Kidney (tissue), 22 donors: ENCODE measurements at places on chromosomes 5 and 9. TPM values are rescaled to one million over a fixed set of nuclear protein-coding genes. Genes with fewer than 3 reads are reported as not detected.

DNA sequence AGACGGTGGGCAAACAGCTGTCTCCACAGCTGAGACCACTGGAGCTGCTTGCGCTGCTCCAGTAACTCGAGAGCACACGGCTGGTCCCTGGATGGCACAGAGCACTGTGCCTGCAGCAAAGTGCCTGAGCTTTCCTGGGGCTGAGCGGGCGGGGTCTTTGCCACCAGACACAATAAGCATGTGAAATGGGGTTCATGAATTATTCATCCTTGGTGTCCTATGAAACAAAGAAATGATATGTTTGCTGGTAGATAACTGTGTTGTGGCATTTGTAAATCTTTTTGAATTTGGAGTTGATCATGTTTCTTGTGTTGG is 151.7 kb upstream of the MPDZ start:
- H3K27ac ChIP-seq: no peak overlapping the region
- no peak for DNase-seq
- H3K27me3 ChIP-seq: peaks cover 3% of the 10 kb centered on the region

IARS1 gene
- 98.3 TPM for total RNA-seq

GRCh38 chr9:129405827-129406213 is 215.1 kb downstream of the C9orf50 start:
- H3K4me3 ChIP-seq: no peak overlapping the region
- no peaks in the 10 kb centered on the region for H3K27me3 ChIP-seq
- DNase-seq: no peak
- no peaks in the 10 kb centered on the region for H3K36me3 ChIP-seq
- peak overlapping the region; percentile 14 for H3K27ac ChIP-seq
- peaks cover 30% of the 10 kb centered on the region for H3K4me1 ChIP-seq

- H3K27me3 ChIP-seq: no peaks in the 10 kb centered on the region
- H3K4me3 ChIP-seq: no peak overlapping the region
- no peak overlapping the region for H3K27ac ChIP-seq
- DNase-seq: peak; percentile 22
Measured at GRCh38 chr9:138060881-138061280, 183.3 kb downstream of the CACNA1B start.

PCDHGA1 gene
- total RNA-seq: 0.69 TPM

- peaks cover 5% of the 10 kb centered on the region for H3K36me3 ChIP-seq
- no peaks in the 10 kb centered on the region for H3K27me3 ChIP-seq
- DNase-seq: no peak
- no peak overlapping the region for H3K27ac ChIP-seq
- no peak overlapping the region for H3K4me3 ChIP-seq
Measured at GRCh38 chr5:34791761-34792244, 47.2 kb upstream of the TTC23L start.

RMRP gene
- 36,256 TPM for total RNA-seq

GRXCR2 gene
- total RNA-seq: not detected

PDZD2 gene
- total RNA-seq: 14.8 TPM

THBS4 gene
- total RNA-seq: 1.4 TPM

VCP gene
- total RNA-seq: 167 TPM

C5 gene
- 4.6 TPM for total RNA-seq

DNA sequence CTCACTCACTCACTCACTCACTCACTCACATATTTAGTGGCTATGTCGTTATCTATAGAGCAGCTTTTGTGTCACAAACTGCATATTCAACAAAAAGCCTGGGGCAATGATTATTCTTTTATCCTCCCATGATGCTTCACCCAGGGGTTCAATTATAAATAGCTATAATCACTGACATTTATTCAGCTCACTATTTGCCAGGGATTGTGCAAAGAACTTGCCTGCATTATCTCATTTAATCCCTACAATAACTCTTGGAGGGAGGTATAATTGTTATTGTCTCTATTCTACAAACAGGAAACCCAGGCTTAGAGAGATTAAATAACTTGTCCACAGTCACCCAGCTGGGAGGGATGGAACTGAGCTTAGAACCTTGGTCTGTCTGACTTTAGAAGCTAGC is 298.0 kb upstream of the MSX2 start:
- no peaks in the 10 kb centered on the region for H3K4me1 ChIP-seq
- no peak overlapping the region for H3K27ac ChIP-seq
- DNase-seq: no peak
- no peaks in the 10 kb centered on the region for H3K36me3 ChIP-seq
- H3K4me3 ChIP-seq: no peak overlapping the region

- DNase-seq: peak; percentile 93
- H3K27ac ChIP-seq: no peak overlapping the region
- no peaks in the 10 kb centered on the region for H3K36me3 ChIP-seq
- H3K4me1 ChIP-seq: no peaks in the 10 kb centered on the region
- H3K27me3 ChIP-seq: no peaks in the 10 kb centered on the region
Measured at GRCh38 chr9:128244837-128245231, 31.0 kb downstream of the GOLGA2 start.

TRIP13 gene
- total RNA-seq: 1.6 TPM

DNA sequence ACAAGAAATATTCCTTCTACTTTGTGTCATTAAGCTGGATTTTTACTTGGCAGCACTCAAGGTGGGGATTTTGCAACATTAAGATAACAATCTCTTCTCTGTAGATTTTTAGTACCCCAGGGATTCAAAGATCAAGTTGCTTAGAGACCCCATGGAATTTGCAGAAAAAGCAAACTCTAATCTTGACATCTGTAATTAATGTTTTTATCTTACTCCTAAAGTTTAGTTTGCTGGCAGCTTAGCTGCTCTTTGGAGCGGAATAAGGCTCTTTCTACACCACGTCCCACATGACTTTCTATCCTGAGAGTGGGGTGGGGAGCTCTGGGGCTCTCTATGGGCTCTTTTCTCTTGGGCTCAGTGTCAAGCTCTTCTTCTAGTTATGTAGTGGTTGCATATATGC is 21.7 kb upstream of the SPDL1 start:
- no peaks in the 10 kb centered on the region for H3K4me1 ChIP-seq
- no peak for DNase-seq
- H3K36me3 ChIP-seq: no peaks in the 10 kb centered on the region
- H3K27ac ChIP-seq: no peak overlapping the region
- no peak overlapping the region for H3K4me3 ChIP-seq

DNA sequence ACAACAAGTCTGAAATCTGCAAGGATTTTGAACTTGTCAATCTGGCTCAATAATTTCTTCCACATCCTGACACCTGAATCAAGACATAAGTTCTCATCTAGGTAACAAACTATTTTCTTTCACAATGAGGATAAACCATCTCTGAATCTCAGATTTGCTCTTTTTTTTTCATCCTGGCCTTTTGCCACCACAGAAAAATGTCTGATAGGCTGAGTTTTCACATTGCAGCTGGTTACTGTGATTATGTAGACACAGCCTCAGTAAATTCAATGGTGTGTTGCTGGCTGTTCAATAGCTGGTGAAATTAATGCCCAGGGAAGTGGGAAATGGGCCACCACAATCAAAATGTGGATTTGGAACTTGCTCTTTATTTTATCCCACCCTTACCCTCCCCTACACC is 2.8 kb upstream of the ADRA1B start:
- DNase-seq: no peak
- no peak overlapping the region for H3K4me3 ChIP-seq
- no peaks in the 10 kb centered on the region for H3K36me3 ChIP-seq
- H3K27me3 ChIP-seq: no peaks in the 10 kb centered on the region
- peak overlapping the region; percentile 60 for H3K27ac ChIP-seq

KDM3B gene
- 69.6 TPM for total RNA-seq

DNA sequence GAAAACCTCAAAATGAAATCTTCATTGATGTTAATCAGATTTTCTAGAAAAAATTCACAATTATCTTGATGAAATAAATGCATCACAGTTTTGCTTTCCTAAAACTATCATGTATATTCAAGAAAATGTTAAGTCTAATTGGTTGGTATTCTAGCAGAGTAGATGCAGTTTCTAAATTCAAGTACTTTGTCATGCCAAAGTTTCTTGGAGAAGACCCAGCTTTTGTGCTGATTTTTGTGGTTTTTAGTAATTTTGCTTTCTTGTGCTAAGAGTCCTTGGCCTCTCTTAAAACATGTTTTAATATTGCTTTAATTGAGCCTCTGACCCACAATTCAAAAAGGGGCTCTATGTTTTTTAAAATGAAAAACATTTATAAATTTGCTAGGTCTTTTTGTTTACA is 924.8 kb upstream of the PTPRD start:
- no peak overlapping the region for H3K4me3 ChIP-seq
- H3K4me1 ChIP-seq: no peaks in the 10 kb centered on the region
- H3K27me3 ChIP-seq: no peaks in the 10 kb centered on the region
- H3K27ac ChIP-seq: no peak overlapping the region

CIZ1 gene
- total RNA-seq: 89.9 TPM

DNA sequence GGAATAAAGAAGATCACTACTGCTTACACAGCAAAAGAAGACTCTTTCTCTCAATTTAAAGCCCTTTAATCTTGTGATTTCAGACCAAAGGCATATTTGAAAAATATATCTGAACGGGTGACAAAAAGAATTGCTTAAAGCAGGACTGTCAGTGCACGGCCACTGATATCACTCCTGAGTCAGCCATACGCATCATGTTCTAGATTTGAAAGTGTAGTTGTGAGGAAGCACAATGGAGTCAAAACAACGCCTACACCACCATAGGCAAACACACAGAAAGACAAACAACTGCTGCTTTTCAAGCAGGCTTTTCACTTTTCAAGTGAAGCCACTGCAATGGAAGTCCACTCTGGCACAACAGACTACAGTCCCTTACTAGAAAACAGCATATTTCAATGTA is 141.7 kb downstream of the AUH start:
- H3K4me1 ChIP-seq: no peaks in the 10 kb centered on the region
- DNase-seq: no peak
- no peaks in the 10 kb centered on the region for H3K27me3 ChIP-seq
- H3K36me3 ChIP-seq: peaks cover 4% of the 10 kb centered on the region
- no peak overlapping the region for H3K4me3 ChIP-seq

GPR21 gene
- total RNA-seq: 4.1 TPM

- no peaks in the 10 kb centered on the region for H3K36me3 ChIP-seq
- H3K4me3 ChIP-seq: no peak overlapping the region
- no peak overlapping the region for H3K27ac ChIP-seq
Measured at GRCh38 chr9:127735530-127736185, 564 bp upstream of the TOR2A start.

- no peaks in the 10 kb centered on the region for H3K27me3 ChIP-seq
- no peak for DNase-seq
- H3K4me3 ChIP-seq: no peak overlapping the region
- H3K4me1 ChIP-seq: peaks cover under 1% of the 10 kb centered on the region
Measured at GRCh38 chr5:126863402-126863801, 86.5 kb downstream of the LMNB1 start.

DNA sequence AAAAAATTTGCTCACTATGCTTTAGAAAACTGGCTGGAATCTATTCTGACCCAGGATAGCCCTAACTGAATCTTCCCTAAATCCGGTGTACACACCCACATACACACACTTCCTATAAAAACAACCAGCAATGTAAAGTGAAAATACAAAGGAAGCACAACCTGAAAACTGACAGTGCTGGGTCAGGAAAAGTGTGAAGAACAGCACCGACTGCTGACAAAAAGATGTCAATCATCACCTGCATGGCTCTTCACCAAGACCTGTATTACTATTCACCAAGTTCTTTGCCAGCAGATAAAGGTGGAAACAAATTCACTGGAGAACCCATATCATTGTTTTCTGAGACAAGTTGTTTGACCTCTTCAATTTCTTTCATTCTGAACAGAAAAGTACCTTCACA is 293.8 kb upstream of the GRAMD2B start:
- no peaks in the 10 kb centered on the region for H3K36me3 ChIP-seq
- no peak for DNase-seq
- no peaks in the 10 kb centered on the region for H3K27me3 ChIP-seq
- no peaks in the 10 kb centered on the region for H3K4me1 ChIP-seq

GRCh38 chr5:74153255-74153790 is 487.2 kb downstream of the ENC1 start:
- no peaks in the 10 kb centered on the region for H3K4me1 ChIP-seq
- H3K27ac ChIP-seq: no peak overlapping the region
- DNase-seq: no peak
- no peak overlapping the region for H3K4me3 ChIP-seq
- H3K27me3 ChIP-seq: no peaks in the 10 kb centered on the region
- no peaks in the 10 kb centered on the region for H3K36me3 ChIP-seq

PCDHGA9 gene
- 7.6 TPM for total RNA-seq

GRCh38 chr9:22469928-22470544 is 23.4 kb downstream of the DMRTA1 start:
- H3K27me3 ChIP-seq: no peaks in the 10 kb centered on the region
- H3K4me3 ChIP-seq: no peak overlapping the region
- H3K4me1 ChIP-seq: no peaks in the 10 kb centered on the region
- no peak for DNase-seq
- no peaks in the 10 kb centered on the region for H3K36me3 ChIP-seq
- no peak overlapping the region for H3K27ac ChIP-seq

CMYA5 gene
- total RNA-seq: 6.1 TPM

GRCh38 chr5:77143998-77144836 is 57.1 kb upstream of the ZBED3 start:
- DNase-seq: peak; percentile 85
- no peaks in the 10 kb centered on the region for H3K4me1 ChIP-seq
- no peaks in the 10 kb centered on the region for H3K36me3 ChIP-seq
- no peak overlapping the region for H3K27ac ChIP-seq
- H3K27me3 ChIP-seq: no peaks in the 10 kb centered on the region
